HFFc6 (cell line): ENCODE measurements at places on chromosomes 4 and X. TPM values are rescaled to one million over a fixed set of nuclear protein-coding genes. Genes with fewer than 3 reads are reported as not detected.

DNA sequence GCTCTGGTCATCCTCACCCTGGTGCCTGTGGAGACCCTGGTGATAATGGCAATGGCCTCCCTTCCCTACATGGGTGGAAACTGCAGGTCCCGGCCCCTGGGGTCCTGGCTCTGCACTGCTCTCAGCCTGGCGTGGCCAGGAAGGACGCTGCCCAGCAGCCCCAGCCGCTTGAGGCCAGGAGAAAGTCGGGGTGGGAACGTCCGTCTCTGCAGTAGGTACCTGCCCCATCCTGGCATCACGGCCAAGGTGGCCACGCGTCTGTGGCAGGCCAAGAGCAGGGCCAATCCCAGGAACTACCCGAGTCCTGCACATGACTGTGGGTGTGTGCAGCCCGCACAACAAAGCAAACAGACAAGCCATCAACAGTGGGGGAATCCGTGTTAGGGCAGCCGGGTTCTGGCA is 33.8 kb downstream of the FGFRL1 start:
- H3K4me3 ChIP-seq: no peak overlapping the region
- peaks cover 13% of the 10 kb centered on the region for H3K27me3 ChIP-seq
- no peaks in the 10 kb centered on the region for H3K36me3 ChIP-seq
- no peak for DNase-seq
- H3K27ac ChIP-seq: no peak overlapping the region; the same call in 1 of the 2 replicates

GRCh38 chrX:26649534-26649933 is 433.6 kb downstream of the MAGEB5 start:
- H3K27ac ChIP-seq: no peak overlapping the region
- H3K4me1 ChIP-seq: no peaks in the 10 kb centered on the region
- H3K36me3 ChIP-seq: no peaks in the 10 kb centered on the region
- DNase-seq: no peak
- no peak overlapping the region for H3K4me3 ChIP-seq
- H3K27me3 ChIP-seq: no peaks in the 10 kb centered on the region; the same call in 1 of the 2 replicates

- H3K27me3 ChIP-seq: peaks cover 2% of the 10 kb centered on the region
- H3K4me1 ChIP-seq: peaks cover 5% of the 10 kb centered on the region; the same call in 1 of the 2 replicates
- no peak overlapping the region for H3K4me3 ChIP-seq
- no peak overlapping the region for H3K27ac ChIP-seq
- DNase-seq: no peak
These were observed 18.7 kb downstream of the NAT8L start for GRCh38 chr4:2077537-2078460.

GRCh38 chr4:148770848-148771247 is 328.6 kb upstream of the NR3C2 start:
- no peak overlapping the region for H3K4me3 ChIP-seq
- H3K27ac ChIP-seq: no peak overlapping the region
- H3K27me3 ChIP-seq: no peaks in the 10 kb centered on the region
- DNase-seq: no peak

MAGEA9B gene
- not detected in 3 replicates for total RNA-seq
